ENCODE measurements at places on chromosomes 4 and X.

GRCh38 chr4:89216866-89217265 is 90.7 kb downstream of the GPRIN3 start:
- no peak for DNase-seq

- DNase-seq = no peak
Measured at GRCh38 chrX:143615851-143616250, 20.1 kb downstream of the SLITRK4 start.

- no peak for DNase-seq
Measured at GRCh38 chrX:12329476-12329875, 191.2 kb downstream of the FRMPD4 start.

DNA sequence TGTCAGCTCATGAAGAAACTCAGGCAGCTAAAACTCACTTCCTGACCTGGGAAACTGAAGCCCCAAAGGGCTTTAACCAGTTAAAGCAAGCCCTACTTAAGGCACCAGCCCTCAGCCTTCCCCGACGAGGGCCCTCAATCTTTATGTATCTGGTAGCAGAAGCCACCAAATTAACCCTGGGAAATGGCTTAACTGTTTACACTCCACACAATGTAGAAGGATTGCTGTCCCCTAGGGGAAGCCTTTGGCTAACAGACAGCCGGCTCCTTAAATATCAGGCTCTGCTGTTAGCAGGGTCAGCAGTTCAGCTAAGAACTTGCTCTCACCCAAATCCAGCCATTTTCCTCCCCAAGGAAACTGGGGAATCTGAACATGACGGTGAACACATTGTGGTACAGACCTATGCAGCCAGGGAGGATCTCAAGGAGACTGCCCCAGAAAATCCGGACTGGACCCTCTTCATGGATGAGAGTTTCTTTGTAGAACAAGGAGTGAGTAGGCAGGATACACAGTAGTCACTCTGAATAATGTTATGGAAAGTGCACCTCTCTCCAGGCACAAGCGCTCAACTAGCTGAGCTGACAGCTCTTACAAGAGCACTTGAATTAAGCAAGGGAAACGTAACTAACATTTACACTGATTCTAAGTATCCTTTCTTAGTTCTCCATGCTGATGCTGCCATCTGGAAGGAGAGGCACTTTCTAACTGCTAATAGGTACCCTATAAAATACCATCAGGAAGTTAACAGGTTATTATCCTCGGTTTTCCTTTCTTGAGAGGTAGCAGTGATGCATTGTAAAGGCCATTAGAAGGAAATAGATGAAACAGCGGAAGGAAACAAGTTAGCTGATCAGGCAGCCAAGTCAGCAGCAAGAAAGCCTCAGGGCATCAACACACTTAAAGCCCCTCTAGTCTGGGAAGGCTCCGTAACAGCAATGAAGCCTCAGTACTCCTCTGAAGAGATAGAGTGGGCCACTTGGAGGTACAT is 9.6 kb upstream of the NAF1 start:
- no peak for DNase-seq

DNA sequence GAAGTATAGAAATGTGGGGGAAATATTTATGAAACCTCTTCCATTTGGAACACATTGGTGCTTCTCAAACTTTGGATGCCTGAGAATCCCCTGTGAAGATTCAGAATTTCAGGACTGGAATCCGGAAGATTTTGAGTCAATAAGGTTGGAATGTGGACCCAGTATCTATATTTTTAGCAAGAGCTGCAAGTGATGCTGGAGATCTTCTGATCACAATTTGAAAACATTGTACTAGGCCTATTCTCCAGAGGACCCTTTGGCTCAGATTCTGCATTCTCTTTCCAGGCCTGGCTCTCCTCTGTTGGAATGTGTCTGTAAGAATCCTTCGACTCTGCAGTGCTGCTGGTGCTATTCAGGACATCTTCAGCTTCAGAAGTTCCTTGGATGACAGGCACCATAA is 2.4 kb upstream of the PKD2 start:
- no peak for DNase-seq

DNA sequence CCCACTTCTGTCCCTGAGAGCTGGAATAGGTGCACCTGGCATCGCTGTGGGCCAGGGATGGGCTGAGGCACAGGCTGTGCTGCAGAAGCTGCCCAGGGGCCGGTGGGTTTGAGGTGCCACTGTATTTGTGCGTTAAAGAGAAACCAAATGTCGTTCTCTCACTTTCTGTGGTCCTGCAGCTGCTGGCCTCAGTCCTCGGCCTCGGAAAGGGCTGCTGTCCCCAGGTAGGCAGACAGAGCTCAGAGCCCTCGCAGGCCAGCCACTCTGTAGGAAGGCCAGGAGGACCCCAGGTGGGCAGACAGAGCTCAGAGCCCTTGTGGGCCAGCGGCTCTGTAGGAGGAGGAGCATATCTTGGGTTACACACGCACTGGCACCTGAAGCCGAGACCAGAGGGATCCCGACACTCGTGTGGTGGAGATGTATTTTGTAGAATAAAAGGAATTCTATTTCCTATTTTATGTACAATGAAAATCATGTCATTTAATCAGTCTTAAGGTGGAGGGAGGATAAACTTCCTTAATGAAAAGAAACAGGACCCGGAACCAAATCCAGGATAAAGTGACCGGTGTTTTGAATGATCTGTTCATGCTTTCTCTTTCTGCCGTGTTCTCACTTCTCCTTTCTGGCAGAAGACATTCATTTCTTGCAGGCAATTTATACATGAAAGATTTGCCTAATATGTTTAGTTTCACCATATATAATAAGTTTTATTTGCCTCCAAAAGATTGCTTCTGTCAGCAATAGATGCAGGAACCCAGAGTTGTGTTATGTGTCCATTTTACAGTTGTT is 54.4 kb upstream of the HGFAC start:
- DNase-seq = no peak

- DNase-seq = no peak
Measured at GRCh38 chrX:29862126-29862677, 353.2 kb upstream of the MAGEB2 start.

- DNase-seq = no peak
Measured at GRCh38 chr4:150297861-150298474, 219.7 kb downstream of the DCLK2 start.

DNA sequence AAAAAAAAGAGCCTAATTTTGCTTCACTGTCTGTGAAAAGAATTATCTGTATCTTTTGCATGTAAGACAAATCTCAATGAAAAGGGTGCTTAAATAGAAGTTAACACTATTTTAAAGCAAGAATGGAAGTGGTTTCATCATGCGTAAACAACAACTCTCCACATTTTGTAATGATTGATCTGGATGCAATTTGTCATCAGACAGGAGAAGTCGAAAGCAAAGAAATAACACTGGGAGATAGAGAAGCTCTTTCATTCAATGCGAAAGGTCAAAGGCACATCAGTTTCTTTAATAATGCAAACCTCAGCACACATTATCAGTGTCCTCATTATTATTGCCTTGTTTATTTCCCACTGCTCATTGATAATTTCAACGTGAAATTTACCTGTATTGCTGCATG is 8.8 kb downstream of the KLKB1 start:
- DNase-seq = no peak

DNA sequence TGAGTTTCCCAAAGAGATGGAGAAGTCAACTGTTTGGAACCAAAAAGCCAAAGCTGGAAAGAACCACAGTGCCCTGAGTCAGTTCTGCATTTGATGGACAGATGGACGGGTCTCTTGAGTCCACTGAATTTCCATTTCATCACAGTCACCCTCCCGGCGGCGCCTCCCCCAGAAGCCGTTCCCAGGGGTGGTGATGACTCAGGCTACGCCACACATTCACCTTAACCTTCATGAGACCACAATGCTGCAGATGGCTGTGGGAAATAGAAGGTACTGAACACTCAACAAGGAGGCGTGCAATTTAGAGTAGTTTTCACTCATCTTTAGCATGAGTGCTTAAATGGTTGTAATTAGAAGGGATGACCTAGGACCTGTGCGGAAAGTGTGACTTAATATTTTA is 61.3 kb downstream of the STOX2 start:
- no peak for DNase-seq

- DNase-seq = no peak
Measured at GRCh38 chr4:52606726-52607125, 52.4 kb downstream of the USP46 start.

DNA sequence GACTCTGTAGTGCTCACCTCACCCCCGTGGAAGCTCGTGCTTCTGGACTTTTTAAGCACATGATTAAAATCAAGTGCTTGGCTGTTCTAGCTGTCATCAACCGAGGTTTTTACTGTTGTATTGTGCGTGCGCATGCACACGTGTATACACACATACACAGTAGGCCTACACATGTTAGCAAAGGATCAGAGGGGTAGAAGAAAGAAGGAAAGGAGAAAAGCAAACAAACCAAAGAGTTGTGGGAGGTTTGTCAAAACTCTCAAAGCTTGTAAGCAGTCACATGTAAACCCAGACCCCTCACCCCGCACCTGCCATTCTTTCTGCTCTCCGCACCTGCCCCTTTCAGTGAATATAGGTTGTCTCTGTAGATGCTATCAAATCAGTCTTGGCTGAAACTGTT is 311.8 kb downstream of the HS3ST1 start:
- DNase-seq = no peak

DNA sequence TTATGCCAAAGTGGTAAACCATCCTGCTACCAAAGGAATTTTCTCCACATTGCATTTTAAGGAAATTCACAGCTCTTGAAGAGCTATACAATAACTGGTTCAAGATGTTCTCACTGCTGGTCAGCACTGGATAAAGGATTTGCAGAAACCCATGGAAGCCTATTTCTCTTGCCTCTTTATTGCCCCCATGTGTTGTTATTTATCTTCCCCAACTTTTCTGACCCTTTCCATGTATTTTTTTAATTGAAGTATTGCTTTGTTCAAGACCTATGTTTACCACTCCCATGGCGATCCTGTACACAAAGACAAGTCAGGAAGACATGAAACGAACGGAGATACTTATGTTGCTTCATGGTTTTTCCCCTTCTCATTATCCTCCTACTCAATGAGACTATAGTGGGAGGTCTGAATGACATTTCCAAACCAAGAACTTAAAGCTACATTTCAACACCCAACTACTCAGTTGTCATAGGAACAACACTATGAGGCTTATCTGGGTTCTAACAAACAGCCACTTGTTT is 566.4 kb upstream of the DIPK2B start:
- DNase-seq = no peak

DNA sequence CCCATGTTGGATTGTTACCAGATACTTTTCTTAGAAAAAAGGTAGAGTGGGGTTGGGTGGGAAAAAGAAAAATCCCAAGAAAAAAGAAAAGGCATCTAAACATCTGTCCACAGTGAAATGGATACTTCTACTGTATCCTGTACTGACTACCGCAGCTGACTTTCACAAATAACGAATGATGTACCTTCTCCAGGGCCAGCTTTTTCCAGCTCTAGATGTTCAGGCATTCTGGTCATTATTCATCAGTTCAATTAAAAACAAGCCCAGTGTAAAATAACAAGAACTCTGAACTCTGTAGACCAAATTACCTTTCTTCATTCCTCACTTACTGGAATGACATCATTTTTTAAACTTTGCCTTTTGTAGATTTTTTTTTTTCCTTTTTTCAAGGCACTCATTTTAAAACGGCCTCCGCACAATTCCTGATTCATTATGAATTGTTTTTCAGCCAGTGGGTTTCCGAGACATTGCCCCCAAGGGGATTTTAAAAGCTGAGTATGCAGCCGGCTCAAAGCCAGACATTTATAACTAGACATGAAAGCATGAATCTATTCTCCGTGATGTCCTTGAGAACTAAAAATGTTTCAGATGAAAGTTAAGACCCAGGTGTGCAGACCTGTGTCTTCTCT is 113.5 kb downstream of the PRKX start:
- no peak for DNase-seq

DNA sequence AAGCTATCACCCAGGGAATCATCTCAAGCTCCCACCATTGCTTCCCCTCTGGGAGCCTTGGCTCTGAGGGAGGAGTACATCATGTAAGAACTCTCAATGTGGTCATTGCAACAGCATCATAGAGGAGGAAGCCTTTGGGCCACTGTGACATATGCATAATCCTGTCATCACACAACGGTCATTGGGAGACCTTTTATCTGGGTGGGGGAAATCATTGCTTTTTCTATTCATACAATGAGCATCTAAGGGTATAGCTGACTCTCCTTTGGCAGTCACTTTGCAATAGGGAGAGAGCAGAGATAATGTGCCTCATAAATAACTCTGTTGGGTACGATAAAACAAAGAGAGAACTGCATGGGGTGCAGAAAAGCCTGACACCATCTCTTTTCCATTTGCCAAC is 155.2 kb upstream of the KCNIP4 start:
- DNase-seq = no peak

DNA sequence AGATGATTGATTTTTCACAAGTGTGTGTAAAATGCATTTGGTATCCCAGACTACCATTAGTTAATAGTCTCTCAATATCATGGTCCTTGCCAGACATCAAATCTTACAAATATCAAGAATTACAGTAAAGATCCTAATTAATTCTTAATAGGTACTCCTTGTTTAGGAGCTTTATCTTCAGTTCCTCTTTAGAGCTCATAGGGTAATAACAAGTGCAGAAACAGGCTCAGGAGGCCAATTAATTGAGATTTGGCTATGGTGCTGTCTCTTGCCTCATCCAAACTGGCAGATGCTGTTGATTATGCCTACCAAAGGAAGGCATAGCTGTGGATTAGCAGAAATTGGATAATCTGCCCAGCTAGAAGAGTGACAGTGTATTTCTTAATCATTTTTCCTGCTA is 6.9 kb downstream of the MTMR1 start:
- DNase-seq = no peak

DNA sequence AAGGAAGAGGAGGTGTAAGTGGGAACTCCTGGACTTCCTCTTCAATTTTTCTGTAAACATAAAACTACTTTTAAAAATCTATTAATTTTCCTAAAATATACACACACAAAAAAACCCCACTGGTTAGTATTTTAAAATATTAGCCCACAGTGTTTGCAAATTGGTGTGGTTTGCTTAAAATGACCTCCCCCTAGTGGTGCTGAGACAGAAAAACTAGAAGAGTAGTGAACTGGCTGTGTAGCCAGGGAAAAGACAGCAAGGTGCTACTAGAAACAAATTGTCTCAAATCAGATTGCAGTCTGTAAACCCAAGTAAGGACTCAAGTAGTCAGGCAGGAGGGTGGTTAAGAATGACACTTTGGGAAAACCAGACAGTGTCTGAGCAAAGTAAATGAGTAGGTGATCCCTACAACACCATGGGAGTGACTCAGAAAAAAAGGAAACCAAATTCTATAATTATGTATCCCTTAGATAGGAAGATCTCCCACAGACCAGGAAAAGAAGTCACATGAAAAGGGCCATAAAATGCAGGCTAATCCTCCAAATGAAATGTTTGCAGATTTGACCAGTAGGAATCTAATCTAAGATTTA is 26.0 kb downstream of the AMTN start:
- DNase-seq = no peak

- DNase-seq = no peak
Measured at GRCh38 chr4:99324979-99325378, 3.8 kb upstream of the ADH1B start.

DNA sequence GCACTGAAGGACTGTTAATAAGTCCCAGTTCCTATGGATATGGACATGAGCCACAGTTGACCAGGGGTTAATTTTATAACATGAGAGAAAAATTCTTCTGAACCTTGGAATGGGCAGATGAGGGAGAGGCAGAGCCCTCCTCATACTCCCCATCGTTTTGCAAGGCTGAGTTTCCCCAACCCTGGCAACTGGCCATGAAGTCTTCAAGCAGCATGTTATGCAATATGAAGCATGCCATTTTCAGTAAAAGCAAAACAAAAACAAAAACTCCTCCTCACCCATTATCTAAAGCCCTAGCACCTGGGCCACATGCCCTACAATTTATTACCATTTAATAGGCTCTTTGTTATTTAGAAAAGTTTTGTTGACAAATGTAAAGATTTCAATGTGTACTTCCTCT is 64.5 kb downstream of the GPC4 start:
- DNase-seq = no peak

Data from C1 segment of cervical spinal cord (tissue), 14 donors.